ENCODE measurements at places on chromosomes 7 and 10.
A peak's percentile ranks its signal among the peaks of the same experiment; 100 is the strongest.

DNA sequence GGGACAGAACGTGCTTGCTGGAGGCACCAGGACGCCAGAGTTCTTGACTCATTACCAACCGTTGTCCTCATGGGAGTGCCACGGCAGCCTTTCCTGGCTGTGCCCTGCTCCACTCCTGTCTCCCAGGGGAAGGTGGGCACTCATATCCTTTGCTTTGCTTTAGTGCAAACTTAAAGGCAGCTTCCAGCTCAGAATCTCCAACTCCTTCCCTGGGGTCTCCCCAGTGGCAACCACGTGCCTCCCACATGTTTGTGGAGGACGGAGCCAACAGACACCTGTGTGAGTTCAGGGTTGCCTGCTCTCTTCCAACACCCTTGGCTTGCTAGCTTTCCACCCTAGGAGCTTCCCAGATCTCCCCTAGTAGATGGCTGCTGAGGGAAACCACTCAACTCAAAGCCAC, 52.0 kb upstream of the HMX3 start:
- no peak for DNase-seq

DNA sequence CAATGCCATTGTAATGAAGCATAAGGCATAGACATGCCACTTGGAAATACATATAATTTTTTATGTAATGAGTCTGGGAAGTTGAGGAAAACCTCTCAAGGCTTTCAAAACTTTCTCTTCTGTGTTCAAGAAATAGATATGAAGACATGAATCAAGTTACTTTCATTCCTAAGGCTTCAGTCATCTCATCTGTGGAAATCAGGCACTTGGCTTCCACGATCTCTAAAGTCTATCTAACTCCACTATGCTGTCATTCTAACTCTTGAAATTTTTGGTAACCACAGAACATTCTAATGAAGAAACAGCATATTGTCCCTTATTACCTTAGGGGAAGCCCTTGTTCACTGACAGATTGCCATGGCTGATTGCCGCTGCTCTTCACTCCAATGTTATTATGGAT, 242.6 kb downstream of the CNTNAP2 start:
- DNase-seq = no peak

- no peak for DNase-seq
Observed at GRCh38 chr10:104041891-104042535, 43.7 kb downstream of the COL17A1 start.

- peak; percentile 56 for DNase-seq
Observed at GRCh38 chr7:130374507-130374906, 5.8 kb upstream of the CPA1 start.

DNA sequence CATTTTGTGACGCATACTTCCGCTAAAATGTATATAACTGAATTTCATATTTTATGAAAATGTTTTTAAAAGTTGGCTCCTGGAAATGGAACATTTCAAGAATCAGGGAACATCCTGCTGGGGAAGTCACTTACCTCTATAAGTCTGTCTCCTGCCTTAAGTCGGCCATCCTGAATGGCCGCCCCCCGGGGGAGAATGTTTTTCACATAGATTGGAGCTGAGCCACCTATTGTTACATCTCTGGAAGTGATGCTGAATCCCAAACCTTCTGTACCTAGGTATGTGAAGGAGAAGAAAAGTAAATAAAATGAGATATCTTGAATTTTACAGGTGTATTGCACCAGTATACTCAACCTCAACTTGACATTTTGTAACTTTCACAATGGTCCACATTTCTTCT, 437.3 kb downstream of the PARD3 start:
- DNase-seq = no peak

DNA sequence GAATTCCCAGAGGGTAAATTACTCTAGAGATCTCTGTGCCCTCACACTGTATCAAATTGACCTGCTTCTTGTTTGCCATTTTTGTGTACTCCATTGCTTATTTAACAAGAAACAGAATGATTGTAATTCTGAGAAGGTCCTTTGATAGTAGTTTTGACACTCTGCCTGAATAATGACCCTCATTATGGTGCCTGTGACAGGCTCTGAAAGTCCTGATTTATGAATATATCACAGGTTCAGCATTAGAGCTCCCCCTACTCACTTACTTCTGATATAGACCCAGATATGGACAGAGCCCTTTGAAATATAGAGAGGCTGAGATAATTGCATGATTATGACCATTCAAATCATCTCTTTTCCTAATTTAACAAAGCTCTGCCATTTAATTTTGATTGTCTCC, 465.2 kb downstream of the MDFIC start:
- DNase-seq = no peak

- no peak for DNase-seq
Observed at GRCh38 chr10:129079705-129080104, 387.3 kb upstream of the MGMT start.

DNA sequence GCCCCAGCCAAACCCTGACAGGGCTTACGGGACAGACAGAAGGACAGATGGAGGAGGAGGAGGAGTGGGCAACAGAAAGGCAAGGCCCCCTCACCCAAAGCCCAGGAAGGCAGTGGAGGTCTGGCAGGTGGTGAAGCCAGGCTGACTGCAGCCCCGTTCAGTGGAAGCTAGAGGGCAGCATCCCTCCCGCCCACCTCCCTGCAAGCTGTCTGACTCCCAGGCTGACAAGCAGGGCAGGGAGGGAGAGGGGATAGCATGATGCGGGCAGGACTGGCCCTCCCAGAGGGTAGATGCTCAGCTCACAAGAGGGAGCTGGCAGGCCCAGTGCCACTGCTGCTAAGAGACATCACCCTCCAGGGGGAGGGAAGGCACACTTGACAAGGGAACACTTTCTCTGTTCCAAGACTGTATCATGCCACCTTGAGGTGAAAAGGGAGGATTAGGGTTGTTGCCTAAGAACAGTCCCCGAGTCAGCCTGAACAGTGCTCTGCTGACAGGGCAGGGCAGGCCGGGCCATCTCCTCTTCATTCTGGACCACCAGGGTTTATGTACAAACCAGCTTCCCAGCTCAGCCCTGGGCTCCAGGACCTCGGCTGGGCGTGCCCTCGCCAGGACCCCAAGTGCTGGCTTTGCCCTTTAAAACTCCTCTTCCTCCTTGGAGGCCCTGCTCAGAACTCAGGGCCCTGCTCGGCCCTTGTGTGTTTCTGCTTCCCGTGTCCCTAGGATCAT, 61.8 kb downstream of the RASGEF1A start:
- DNase-seq = peak; percentile 80

DNA sequence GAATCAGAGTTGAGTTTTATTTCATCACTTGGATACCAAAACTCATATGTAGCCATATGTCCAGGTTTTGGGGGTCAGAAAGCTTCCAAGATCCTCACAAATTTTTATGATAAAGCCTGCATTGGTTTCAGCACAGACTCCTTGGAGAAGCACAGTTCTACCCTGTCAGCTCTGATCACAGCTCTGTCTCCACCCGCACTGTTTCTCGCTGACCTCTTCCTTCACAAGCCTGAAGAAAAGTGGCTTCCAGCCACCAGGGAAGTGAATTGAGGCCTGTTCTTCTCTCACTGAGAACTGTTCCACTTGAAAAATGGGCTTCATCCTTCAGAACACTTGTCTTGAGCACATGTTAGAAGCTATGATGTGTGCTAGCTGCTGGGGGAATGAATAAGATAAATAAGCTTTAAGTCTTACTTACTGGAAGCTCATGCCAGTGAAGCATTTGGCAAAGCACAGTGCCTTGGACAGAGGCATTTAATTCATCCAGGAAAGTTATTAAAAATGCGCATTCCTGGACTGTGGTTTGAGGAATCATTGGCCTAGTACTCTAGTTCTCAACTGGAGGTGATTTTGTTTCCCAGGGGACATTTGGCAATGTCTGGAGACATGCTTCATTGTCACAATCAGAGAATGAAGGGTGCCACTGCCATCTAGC, 133.6 kb downstream of the BMPER start:
- no peak for DNase-seq

DNA sequence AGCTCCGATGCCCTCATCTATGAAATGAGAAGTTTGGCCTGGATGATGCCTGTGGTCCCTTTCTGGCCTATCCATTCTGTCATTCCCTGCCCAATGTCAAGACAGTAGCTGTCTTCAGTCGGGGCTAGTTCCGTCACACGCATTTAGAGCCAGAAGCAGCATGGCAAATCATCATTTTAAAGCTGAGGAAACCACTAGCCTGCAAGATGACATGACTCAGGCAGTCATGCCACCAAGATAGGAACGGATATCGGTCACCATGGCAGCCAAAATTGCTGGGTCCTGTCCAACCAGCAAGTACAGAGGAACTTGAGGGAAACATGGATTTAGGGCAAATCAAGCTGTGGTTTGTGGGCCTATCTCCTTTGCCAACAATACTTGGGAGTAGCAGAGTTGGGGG, 64.5 kb upstream of the MRLN start:
- peak; percentile 90 for DNase-seq

- no peak for DNase-seq
Observed at GRCh38 chr7:128988372-128988771, 50.6 kb downstream of the IRF5 start.

DNA sequence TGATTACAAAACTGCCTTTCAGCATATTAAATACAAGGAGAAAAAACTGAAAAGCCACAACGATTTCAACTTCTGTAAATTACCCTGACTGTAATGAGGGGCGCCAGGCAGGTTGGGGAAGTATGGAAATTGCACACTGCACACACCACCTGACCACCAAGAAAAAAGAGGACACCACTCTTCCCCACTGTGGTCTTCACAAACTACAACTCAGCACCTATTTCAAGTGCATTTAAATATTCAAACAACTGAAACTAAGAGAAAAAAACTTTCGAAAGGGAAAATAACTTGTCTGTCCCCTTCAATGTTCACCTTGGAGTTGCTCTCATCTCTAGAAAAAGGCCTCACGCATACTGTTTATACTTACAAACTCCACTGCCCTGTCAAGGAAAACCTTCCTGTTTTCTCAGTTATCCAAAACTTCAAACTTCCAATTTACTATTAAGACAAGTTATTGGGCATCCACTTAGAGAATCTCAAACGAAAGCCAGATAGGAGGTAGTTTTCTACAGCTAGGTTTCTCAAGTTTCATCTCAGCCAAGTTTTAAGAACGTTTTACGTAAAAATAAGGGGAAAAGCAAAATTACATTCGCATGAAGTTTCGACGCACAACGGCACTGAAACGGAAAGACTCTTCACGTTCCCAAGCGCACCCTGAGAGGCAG, 1.4 kb downstream of the LARP4B start:
- DNase-seq = no peak

GRCh38 chr10:9315292-9315691, 1260.8 kb downstream of the GATA3 start:
- no peak for DNase-seq

GRCh38 chr10:84522612-84523462, 194.4 kb downstream of the CCSER2 start:
- DNase-seq = no peak

GRCh38 chr10:1420661-1421362, 316.5 kb downstream of the ADARB2 start:
- DNase-seq = no peak

- no peak for DNase-seq
Observed at GRCh38 chr10:17214971-17215781, 12.9 kb upstream of the VIM start.

DNA sequence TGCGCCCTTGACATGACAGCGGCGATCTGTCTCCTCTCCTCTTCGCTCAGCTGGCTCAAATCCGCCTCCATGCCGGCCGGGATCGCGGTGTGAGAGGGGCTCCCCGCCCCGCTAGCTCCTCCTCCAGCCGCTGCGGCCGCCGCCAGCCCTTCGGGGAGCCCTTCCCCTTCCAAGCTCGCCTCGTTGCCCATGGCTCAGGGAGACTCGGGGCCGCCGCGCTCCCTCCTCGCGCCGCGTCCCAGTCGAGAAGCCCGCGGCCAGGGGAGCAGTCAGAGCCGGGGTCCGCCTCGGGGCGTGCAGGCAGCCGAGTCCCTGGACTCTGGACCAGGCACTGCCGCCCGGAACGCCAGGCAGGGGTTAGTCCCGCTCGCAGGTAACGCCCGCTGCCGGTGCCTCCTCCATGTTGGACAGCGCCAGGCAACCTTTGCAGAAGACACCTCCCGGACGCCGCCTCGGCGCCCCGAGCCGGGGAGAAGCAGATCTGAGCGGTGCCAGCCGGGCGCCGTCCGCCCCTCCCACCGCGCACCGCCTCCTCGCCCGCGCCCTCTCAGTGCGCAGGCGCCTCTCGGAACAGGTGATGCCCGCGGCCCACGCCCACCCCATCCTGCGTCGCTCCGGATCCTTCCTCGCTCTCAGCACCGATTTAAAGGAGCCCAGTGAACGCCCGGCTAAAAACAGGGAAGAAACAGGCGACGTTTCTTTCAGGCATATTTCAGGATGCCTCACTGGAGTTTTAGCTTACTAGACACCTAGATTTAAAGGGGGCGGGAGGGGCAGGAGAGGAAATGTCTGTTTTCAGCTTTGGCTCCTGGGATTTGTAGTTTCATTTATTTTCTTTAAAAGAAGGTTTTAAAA, at the start of gene PCLO:
Gene PCLO, minus strand, starts transcription at position 483 of the 855 bp plus-strand sequence. Its CDS starts 292 bp downstream, at position 191.
- peak; percentile 80 for DNase-seq

DNA sequence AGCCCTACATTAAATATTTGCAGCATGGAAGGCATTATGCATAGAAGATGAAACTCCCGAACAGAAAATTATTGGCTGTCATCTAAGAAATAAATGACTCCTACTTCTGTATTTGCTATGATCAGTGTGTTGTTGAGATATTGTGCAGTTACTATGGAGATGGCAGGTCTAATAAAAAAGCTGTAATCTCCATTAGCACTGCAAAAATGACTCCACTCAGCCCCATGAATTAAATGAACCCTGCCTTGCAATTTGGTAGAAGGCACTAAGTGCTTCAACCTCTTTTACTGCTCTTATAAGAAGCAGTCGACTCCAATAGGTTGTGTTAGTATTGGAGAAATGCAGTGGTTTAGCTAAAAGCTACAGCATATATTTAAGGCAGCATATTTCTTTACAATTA, 290.0 kb upstream of the PHYHIPL start:
- DNase-seq = no peak

DNA sequence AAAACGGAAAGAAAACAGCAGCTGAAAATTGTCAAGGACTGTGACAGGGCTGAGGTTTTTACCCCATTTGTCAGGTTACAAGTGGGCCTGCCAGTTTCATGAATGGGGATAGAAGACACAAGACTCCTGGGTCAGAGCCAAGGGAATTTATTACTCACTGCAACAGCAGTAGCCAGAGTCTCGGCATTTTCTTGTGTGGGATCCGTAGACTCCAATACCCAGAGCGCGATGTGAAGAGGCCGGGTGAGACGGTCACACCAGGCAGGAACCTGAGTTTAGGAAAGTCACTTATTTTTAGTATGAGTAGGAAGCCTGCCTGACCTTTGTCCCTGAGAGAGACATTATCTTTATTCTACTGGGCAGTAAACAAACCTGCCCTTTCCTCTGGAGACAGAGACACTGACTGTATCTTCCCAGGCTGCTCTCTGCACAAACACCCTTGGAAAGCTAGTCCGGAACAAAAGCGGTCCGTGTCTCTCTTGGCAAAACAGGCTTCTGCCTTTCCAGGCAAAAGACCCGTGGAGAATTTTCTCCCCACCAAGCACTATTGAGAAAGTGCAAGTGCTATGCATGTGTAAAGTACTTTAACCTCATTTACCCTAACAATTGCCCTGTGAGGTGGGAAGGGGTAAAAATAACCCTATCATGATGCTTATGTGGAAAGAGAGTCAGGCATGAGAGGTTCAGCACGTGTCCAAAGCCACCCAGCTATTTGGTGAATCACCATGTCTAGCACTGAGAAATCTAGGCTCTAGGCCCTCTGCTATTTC, 58.4 kb downstream of the JCAD start:
- DNase-seq = peak; percentile 81
